Urinary bladder (tissue), 4 donors: ENCODE measurements at places on chromosomes 16 and 17. TPM values are rescaled to one million over a fixed set of nuclear protein-coding genes. Genes with fewer than 3 reads are reported as not detected.
A peak's percentile ranks its signal among the peaks of the same experiment; 100 is the strongest.

GRCh38 chr17:43545383-43545632 is 832 bp downstream of the ETV4 start:
- DNase-seq: no peak

GRCh38 chr16:85231959-85232358 is 119.7 kb upstream of the CIBAR2 start:
- no peak for DNase-seq

The MC1R gene
- total RNA-seq: 3.8 TPM

DNA sequence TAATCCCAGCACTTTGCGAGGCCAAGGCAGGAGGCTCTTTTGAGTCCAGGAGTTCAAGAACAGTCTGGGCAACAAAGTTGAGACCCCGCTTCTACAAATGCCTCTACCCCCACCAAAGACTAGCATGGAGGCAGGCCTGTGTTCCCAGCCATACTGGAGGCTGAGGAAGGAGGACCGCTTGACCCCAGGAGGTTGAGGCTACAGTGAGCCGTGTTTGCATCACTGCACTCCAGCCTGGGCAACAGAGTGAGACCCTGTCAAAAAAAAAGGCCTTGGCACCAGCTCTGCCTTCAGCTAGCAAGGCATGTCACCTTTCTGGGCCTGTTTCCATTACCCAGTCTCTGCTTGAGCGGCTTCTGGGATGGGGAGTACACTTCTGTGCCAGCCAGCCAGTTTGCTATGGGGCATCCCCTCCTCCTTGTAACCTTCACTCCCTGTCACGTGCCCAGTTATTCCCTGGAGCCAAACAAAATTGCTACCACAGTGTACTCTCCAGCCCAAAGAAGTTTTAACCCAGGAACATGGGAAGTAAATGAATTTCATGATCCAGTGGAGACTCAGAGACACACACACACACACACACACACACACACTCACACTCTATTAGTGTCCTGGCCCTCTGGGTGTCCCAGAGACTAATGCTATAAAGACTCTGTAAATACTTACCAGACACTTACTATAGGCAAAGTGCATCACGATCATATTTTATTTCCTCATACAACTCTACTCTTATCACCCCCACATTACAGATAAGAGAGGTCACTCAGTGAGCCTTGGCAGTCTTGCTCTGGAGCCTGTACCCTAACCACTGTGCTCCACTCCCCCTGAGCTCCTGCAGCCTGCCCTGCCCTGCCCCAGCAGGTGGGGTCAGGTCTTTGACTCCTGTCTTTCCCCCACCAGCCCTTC is 2.5 kb downstream of the CISD3 start:
- DNase-seq: no peak

GRCh38 chr16:30027588-30028437 is 3.3 kb downstream of the TLCD3B start:
- no peak for DNase-seq

DNA sequence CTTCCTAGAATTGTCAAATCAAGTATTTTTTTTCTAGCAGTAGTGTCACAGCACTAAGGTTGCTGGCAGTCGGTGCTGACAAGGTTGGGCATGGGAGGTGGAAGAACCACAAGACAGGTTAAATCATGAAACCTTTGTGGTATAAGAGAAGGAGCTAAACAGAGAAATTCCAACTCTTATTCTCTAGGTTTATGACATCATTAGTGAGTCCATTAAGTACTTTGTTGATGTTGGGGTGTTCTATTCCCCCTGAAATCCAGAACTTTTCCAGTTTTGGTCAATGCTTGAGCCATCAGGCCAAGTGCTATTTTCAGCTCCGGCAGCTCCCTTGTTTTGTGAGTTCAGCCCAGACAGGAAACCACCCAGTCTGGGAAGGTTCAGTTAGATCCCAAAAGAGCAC is 206.0 kb upstream of the SOX9 start:
- no peak for DNase-seq

DNA sequence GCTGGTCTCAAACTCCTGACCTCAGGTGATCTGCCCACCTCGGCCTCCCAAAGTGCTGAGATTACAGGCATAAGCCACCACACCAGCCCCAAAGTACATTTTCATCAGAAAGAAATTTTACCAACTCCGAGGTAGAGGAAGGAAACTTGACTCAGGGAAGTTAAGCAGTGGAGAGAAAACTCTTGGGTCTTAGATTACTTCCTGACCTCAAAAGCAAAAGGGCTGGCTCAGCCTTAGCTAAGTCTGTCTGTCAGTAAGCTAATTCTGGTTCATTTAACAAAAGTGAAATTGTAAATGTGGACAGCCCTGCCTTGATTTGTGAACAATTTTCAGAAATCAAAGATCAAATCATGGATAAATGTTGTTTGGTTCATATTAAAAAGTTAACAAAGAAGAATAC is 30.6 kb downstream of the MAP2K6 start:
- DNase-seq: no peak

DNA sequence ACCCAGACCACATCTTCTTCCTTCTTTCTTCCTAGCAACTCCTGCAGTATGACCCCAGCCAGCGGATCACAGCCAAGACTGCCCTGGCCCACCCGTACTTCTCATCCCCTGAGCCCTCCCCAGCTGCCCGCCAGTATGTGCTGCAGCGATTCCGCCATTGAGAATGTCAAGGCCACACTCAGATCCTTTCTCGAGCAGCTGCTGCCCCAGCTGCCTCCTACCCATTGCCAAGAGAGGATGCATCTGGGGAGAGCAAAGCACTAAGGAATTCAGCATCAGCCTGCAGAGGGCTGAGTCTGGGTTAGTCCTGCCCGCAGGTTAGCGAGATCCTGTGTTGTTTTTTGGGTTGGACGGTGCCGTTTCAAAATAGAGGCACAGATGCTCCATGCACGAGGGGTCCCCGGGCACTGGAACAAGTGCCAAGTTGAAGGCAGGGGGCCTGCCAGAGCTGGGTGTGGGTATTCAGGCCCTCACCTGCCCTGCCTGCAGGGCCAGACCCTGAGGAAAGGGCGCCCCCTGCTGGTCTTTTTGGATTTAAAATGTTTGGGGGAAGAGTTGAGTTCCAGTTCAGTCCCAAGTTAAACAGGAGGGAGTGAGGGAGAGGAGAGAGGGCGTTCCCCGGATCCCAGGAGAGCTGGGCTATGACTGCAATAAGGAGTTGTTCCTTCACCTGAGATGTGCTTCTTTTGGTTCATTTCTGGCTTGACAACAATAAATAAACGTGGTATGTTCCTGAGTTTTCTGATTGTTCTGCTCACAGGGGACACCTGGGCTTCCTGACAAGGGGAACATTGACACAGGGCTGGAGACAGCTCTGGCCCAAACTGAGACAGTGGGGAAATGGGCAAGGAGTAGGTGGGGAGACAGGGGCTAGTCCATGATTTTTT is 4.9 kb downstream of the CDK3 start:
- no peak for DNase-seq

The LHX1 gene
- 0.05 TPM for total RNA-seq

The SEPTIN1 gene
- 0.37 TPM for total RNA-seq

The LRRC75A gene
- 5.7 TPM for total RNA-seq

DNA sequence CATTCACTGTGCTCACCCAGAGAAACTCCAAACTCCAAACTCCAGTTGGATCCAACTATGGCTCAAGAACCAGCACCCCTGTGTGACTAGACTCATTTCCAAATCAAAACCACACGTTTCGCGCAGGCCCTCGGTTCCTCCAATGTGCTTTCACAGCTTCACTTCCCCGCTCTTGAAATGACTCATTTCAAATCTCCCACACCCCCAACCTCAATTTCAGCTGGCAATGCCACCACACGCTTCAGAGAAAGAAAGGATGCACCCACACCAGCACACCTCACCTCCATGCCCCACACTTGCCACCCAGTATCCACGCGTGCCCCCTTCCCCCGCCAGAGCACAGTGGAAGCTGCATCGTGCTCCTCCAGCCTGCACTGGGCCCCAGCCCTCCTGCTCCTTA is 9.0 kb downstream of the TMEM92 start:
- no peak for DNase-seq

The NXPH3 gene
- 1.6 TPM for total RNA-seq

The NPIPA7 gene
- total RNA-seq: 7.7 TPM

The ESRP2 gene
- 8.4 TPM for total RNA-seq

DNA sequence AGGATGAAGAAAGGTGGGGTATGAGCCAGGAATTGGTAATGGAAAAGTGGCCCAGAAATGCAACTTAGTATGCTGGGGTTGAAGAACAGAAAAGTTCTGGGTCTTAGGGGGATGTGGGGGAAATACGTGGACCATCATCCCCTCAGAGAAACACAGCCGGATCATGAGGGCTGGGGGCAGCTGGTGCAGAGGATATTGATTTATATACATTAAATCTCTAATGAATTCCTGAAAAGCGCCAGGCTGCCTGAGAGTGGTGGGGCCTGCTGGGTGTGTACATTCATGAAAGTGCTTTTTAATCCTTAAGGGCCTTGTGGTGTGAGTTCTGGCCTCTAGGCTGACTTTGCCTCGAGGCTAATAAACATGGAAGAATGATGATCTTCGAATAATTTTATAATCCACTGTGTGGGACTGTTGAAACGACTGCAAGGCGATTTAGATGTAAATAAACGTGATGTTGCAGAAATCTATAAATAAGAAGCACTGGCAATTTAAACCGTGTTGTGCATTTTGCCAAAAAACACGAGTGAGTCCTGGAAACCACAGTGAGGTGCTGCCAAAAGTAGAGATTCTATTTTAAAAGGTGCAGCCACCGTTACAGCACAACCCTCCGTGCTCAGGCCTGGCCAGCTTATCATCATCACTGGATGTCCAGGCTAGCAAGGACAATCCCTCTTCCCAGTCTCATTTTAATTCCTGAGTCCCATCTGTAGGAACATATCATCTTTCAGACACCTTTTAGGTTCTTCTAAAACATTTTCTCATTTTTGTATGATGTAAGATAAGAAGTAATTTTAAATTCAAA is 32.1 kb downstream of the PRKAR1A start:
- no peak for DNase-seq

The CDRT15 gene
- not detected for total RNA-seq

The TAT gene
- total RNA-seq: not detected

The TK1 gene
- 16.2 TPM for total RNA-seq

DNA sequence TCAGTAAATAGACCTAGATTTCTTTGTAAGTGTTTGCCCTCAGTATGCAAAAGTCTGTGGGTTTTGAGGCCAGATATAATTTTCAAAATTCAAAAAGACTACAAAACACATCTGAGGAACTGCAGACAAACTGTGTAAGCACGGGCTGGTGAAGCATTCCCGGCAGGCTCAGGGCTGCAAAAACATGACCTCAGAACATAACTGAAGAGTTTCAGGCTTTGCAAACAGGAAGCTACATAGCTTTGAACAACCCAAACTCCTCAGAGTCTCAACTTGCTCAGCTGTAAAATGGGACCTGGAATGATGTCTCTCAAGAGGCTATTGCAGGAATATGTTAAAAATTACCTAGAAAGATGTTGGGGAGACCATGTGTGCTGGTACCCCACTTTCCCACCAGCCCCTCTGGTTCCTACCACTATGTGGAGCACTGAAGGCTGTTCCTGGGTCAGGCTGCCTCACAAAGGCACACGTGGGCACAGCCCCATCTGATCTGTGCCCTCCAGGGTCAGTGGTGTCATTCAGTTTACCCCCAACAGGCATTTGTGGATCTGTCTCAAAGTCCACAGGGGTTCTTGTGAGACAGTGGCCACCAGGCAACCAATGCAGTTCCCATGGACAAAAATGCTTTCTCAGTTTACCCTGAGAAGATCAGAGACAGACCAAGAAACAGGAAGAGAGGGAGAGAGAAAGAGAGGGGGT is 72.9 kb downstream of the CREBBP start:
- no peak for DNase-seq

GRCh38 chr17:81924557-81925532 is 2.7 kb downstream of the MAFG start:
- DNase-seq: no peak

GRCh38 chr17:8707332-8708024 is 37.2 kb downstream of the CCDC42 start:
- DNase-seq: no peak

The KRT17 gene
- 33.5 TPM for total RNA-seq

The TACO1 gene
- total RNA-seq: 6.7 TPM

The PDF gene
- total RNA-seq: 4.7 TPM

DNA sequence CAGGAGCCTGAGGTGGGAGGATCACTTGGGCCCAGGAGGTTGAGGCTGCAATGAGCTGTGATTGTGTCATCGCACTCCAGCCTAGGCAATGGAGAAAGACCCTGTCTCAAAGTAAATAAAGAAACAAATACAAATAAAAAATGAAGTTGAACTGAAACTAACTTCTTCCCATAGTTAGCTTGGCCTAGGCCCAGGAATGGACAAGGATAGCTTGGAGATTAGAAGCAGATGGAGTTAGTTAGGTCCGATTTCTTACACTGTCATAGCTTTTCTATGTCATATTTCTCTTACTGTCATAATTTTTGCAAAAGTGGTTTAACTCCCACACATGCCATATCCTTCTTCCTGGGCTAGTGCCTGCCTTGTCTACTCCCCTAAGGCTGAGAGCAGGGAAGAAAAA is 154.7 kb upstream of the CACNG3 start:
- no peak for DNase-seq

DNA sequence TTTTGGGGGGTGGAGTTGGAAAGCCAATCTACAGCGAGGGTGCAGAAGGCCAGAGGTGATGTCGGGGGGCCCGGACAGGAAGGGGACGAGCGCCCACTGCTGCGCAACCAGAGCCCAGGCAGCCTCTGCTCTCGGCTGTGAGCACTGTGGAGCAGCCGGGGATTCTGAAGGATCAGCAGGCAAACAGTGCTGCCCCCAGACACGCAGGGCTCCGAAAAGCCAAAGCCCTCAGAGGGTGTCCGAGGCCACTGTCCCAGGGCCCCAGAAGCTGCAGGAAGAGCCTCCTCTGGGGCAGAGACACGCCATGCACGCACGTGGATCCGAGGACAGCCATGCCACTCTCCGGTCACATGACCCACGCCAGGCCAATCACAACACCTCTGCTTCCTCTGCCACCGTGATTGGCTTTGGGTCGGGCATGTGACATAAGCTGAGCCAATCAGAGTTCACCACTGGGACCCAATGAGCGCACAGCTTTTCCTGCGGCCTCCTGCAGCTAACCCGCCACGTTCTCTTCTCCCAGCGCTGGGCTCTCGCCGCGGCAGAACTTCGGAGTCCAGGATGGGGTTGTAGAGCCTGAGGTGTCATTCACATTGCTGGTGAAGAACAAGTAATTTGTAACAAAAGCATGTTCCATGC is 40.7 kb downstream of the ACTG1 start:
- peak; percentile 76 for DNase-seq

The RPH3AL gene
- total RNA-seq: 5.4 TPM

- no peak for DNase-seq
Observed at GRCh38 chr17:57842280-57842679, 7.6 kb downstream of the MRPS23 start.
